CD4-positive, alpha-beta memory T cell (primary cell): ENCODE measurements at places on chromosomes 4 and X.

GRCh38 chr4:66906314-66906713, 639.0 kb downstream of the CENPC start:
- no peak for DNase-seq

DNA sequence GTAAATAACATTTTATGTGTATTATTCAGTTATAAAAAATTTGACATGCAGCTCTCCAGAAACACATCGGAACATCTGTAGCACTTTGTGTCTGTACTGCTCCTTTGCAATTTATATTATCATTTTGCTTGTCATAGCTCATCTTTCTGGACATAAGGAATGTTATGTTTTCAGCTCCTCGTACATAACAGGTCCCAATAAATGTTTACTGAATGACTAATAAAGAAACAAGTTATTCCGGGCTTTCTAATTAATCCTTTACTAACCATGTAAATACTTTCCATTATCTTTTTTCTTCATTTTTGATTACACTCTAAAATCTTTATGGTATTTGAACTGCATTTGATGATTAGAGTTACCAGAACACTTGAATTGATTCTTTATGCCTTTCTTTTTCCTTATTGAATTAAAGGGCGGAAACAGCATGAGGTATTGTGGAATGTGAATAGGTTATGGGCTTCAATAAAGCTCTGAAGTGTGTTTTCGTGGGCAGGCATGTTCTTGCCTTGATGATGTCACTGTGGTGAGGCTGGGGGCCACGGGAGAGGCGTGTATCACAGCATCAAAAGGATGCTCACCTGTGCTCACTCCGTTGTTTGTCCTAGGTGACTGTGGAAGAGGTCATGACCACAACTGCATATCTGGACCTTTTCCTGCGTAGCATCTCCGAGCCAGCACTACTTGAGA, 131.6 kb downstream of the GATB start:
- no peak for DNase-seq

- no peak for DNase-seq
Observed at GRCh38 chr4:161133586-161134276, 1030.1 kb downstream of the FSTL5 start.

GRCh38 chr4:116847616-116848015, 237.8 kb downstream of the TRAM1L1 start:
- no peak for DNase-seq

DNA sequence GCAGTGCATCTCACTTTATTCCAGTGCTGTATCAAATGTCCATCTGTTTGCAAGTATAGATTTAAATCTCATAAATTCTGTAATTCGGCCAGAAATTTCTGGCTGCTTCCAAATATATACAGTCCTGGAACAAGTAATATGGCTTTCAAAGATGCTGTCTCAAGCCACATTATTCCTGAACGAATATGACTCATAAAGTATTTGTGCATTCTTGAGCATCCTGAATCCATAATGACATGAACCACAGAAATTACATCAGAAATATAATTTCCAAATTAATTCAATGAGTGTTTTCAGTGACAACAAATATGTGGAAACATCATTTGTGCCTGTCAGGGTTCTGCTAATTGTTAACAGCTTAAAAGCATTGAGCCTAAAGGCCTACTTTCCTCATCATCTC, 140.9 kb upstream of the HPGD start:
- no peak for DNase-seq

DNA sequence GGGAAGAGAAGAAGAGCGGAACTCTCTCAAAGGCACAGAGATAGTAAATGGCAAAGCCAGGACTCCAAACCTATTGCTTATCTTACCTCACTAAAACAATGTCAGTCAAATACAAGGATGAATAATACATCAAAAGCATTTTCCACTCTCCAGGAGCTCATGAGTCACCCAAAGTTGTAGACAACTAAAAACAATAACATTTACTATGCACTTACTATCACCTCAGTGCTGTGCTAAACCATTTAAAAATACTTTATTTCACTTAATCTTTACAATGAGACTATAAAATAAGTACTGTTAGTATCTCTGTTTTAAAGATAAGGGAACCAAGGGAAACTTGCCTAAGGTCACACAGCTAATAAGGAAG, 163.2 kb upstream of the SPANXC start:
- DNase-seq: no peak

- DNase-seq: no peak
Observed at GRCh38 chr4:186628058-186628711, 72.8 kb upstream of the MTNR1A start.

DNA sequence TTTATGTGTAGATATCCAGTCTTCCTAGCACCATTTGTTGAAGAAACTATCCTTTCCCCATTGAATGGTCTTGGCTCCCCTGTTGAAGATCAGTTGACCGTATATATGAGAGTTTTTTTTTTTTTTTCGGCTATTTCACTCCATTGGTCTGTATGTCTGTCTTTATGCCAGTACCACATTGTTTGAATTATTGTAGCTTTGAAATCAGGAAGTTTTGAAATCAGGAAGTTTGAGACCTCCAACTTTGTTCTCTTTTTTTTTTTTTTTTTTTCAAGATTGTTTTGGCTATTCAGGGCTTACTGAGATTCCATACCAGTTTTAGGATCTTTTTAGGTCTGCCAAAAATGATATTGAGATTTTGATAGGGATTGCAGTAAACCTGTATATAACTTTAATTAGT, 4.3 kb upstream of the SCD5 start:
- no peak for DNase-seq

DNA sequence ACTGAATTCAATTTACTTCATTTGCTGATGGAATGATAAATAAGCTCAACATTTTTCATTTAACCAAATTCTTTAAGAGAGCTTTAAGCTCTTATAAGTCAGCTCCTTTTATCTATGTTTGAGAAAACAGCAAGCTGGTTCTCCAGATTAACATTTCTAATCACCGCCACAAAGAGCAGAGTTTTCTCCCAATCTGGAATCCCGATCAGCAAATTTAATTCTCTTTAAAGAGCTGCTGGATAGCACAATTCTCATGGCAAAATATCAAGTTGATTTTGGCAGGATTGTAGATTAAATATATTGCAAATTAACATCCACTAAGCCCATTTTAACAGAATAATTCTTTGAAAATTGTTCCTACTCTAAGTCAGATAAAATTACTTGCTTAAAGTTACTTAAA, 48.8 kb downstream of the RPS6KA3 start:
- DNase-seq: no peak

- DNase-seq: no peak
Observed at GRCh38 chr4:72084587-72085011, 52.8 kb downstream of the NPFFR2 start.

DNA sequence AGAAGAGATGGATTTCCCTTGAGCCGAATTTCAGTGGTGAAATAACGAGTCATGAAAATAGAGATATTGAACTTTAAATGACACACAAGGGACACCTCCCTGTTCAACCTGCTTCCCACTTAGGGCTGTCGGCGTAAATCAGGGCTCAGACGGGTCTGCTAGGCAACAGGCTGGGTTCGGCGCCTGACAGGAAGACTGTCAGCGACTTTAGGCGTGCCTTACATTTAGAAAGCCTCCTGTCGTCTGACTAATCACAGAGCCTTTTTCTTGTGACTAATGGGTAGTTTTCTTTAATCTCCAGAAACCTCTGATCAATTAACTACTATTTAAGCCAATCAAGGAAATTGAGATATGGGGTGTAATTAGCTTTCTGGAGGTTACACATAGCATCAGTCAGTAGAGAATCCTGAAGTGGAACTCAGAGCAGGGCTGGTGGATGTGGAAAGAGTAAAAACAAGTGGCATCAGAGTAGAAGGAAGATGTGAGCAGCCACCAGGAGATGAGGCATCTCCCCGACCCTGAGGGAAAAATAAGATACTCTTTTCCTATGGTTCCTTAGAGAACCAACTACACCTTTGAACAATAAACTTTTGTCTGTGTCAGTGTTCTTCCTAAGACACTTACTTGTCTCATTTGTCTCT, 86.2 kb upstream of the HS3ST1 start:
- DNase-seq: no peak

DNA sequence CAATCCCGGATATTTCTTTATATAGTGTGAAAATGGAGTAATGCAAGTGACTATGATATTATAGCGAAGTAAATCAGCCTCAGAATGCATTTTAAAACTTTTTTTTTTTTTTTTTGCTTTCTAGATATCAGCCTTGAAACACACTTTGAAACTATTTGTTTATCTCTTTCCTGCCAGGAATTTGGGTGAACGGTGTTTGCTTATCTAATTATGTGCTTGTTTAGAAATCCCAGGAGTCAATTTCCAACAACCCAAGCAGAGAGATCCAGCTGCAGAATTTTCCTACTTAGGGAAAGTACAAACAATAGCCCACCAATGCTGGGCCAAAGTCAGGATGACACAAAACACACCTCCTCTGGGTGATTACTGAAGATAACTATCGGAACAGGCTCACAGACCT, 958.8 kb downstream of the PCDH18 start:
- no peak for DNase-seq

DNA sequence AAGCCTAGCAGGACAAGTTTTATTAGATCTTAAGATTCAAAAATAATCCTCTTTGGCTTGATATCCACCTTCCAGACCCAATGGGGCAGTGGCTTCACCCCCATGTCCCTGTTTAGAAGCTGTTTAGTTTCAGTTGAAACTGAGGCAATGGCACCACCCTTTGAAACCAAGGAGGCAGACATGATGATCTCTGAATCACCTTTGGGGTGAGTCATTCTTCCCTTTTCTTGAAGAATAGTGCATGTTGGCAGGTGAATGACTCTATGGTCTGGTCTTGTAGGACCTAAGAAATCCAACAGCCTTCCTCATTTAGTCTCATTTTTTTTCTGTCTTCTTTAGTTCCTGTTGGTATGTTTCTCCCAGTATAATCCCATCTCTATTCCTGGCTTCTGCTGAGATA, 29.5 kb upstream of the BMP15 start:
- no peak for DNase-seq

- no peak for DNase-seq
Observed at GRCh38 chrX:39576041-39576872, 521.5 kb downstream of the BCOR start.

DNA sequence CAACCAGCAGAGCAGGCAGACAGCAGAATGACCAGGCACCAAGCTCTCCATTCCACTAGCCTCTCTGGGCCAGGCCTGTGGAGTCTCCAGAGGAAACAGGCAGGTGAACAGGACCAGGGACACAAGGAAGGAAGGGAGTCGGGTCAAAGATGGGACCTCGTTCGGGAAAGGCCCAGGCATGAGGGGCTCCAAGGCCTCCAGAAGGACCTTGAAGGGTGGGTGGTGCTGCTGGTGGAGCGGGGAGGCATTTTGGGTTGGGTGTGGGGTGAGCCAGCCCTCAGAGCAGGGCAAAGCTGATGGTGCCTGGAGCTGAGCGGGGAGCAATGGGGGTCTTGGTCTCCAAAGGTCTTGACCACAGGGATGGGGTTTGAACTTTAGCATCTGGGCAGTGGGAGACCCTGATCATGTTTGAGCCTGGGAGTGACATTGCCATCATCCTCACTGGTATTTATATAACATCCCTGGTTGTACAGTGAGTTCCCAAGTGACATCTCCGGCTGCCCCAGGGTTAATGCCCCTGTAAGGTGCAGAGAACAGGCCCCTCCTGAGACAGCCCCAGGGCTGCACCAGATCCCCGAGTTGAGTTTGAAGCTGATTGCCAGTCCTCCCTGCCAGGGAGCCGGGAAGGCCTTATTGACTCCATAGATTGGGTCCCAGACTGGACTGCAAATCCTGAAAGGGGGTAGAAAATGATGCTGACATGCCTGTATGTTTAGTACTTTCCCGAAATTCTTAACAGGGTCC, 52.7 kb downstream of the PSAPL1 start:
- DNase-seq: no peak

DNA sequence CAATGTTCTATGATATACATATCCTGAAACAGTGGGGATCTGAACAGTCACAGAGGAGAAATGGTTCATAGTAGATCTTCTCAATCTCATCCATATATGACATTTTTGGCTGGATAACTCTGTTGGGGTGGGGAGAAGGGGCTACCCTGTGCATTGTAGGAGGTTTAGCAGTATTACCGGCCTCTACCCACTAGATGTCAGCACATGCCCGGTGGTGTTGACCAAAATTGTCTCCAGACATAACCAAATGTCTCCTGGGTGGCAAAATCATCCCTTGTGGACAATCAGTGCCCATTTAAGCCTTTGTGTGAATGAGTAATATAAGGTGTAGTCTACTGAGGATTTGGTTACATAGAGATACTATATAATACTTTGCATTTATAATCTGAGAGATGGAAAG, 89.9 kb downstream of the PLS3 start:
- no peak for DNase-seq

DNA sequence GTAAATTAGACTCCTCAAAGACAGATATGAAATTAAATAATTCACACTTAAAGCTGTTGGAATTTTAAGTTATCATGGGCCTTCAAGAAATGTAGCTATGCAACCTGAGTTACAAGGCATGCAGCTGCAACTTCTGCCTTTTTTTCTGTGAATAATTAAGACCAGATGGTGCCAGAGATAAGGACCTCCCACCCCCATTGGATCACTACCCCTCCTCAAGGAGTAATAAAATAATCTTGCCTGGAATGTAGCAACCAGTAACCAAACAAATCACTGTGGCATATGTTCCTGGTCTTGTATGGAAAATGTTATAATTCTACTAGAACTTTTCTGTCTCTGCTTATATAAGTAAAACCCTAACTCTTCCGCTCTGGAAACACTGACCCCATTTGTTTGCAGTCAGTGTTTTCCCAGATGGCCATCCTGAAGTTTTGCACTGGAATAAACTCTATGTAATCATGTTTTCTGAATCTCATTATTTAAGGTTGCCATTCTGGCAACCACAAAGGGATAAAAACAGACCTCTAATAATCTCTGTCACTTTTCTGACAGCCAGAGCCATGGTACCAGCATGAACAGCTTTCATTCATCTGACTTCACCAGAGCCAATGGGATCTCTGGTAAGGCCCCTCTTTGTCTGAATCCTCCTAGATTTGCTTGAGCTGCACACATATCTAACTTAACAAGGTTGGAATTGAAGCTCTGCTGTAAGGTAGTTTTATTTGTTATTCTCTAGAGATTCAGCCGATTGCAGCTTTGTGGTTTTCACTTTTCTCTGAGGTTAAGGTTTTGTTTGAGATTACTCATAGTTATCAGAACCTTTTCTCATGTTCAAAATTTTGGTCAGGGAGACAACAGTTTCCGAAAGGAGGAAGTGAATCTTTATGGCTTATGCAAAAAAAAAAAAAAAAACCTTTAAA, 274.6 kb downstream of the NAF1 start:
- peak; percentile 3 for DNase-seq

GRCh38 chrX:150767475-150768131, 74.4 kb downstream of the MTMR1 start:
- no peak for DNase-seq

GRCh38 chrX:37658343-37659030, 27.1 kb upstream of the XK start:
- DNase-seq: no peak
